Islet precursor cell (in vitro differentiated cells): ENCODE measurements at places on chromosomes 12 and 14.

DNA sequence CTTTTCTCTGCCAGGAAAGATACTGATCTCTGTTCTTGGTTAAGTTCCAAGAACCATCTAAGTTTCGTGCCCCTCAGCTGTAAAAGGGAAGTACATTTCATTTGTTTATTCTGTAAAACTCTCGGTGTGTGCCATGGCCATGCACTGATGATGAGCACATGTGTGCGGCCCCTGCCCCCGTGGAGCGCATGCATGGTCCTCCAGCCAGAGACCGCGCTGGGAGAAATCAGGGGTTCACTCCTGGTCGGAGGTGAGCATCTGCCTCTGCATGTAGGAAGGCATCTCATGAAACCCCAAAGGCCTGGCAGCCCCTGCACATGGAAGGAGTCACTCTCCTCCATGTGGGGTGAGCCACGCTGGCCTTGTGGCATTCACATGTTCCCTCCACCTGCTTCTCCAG is 102.5 kb upstream of the RTL1 start:
- no peak for DNase-seq

GRCh38 chr12:57227315-57228115 is 2.0 kb upstream of the SHMT2 start:
- no peak for DNase-seq

DNA sequence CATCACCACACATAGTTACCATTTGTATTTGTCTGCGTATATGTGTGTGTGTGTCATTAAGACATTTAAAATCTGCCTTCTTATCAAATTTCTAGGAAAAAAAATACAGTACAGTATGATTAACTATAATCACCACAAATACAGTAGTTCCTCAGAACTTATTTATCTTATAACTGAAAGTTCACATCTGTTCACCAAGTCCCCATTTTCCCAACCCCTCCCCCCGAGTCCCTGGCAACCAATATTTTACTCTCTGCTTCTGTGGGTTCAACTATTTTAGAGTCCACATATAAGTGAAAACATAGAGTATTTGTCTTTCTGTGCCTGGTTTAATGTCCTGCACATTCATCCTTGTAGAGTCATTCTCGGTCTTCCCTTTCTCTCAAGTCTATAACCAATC is 12.3 kb downstream of the CAPS2 start:
- no peak for DNase-seq

GRCh38 chr14:28656704-28657255 is 109.8 kb upstream of the FOXG1 start:
- no peak for DNase-seq

- DNase-seq: no peak
These were observed 85.8 kb downstream of the TNFAIP2 start for GRCh38 chr14:103209054-103209453.

DNA sequence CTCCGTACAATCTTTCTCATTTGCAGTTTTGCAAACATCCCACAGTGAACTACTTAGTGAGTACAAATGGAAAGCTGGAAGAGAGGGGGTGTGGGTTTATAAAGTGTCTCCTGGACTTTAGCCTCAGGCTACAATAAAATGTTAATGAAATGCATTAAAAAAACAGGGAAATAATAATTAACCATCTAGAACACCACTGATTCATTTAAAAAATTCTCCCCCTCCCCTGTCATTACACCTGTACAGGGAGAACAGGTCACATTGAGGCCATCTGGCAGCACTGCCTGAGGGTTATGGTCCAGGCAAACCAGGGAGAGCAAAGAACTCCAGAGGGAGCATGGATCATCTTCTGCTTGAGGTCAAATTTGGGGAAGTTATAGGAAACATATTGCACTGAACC is 96.3 kb downstream of the TSPAN8 start:
- no peak for DNase-seq

DNA sequence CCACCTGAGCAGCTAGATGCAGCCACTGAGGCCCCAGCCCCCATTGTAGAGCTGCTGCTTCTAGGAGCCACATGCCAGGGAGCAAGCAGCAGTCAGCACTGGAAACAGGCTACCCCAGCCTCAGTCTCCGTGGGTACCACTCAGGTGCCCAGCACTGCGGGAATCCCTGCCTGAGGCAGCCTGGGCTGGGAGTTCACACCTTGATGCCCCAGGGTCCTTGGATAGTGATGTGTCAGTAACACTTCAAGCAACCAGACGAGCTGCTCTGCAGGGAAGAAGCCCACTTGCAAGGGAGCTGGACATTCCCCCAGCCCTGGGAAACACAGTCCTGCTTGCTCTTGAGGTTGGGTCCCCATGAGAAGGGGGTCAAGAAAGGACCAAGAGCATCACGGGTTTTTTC is 90.7 kb downstream of the ZFP36L1 start:
- DNase-seq: no peak
